ENCODE measurements at places on chromosomes 1 and 21.
A peak's percentile ranks its signal among the peaks of the same experiment; 100 is the strongest.

DNA sequence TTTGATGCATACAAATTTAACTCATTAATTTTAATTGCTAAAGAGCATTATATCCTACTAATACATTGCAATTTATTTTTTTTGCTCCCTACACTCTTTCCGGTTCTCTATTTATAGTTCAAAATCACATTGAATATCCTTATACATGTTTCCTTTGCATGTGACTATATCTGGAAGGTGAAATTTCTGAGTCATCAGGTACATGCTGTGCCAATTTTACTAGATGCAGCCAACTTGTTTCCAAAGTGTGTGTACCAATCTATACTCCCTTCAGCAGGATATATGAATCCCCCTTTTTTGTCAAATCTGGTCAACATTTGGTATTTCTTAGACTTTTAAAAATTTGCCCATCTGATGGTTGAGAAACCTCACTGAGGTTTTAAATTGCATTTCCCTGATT is 602.9 kb upstream of the CAMK1G start:
- H3K4me3 ChIP-seq: no peak overlapping the region
- no peaks in the 10 kb centered on the region for H3K4me1 ChIP-seq
- H3K27me3 ChIP-seq: peaks cover 5% of the 10 kb centered on the region

GRCh38 chr1:101154547-101154946 is 82.3 kb upstream of the S1PR1 start:
- no peaks in the 10 kb centered on the region for H3K4me1 ChIP-seq
- H3K4me3 ChIP-seq: no peak overlapping the region
- DNase-seq: no peak
- H3K27ac ChIP-seq: no peak overlapping the region
- H3K27me3 ChIP-seq: no peaks in the 10 kb centered on the region
- H3K36me3 ChIP-seq: no peaks in the 10 kb centered on the region

GRCh38 chr1:15948595-15949452 is 27.1 kb downstream of the ZBTB17 start:
- H3K27ac ChIP-seq: peak overlapping the region; percentile 92
- H3K27me3 ChIP-seq: no peaks in the 10 kb centered on the region
- H3K36me3 ChIP-seq: no peaks in the 10 kb centered on the region
- H3K4me3 ChIP-seq: peak overlapping the region; percentile 85

GRCh38 chr1:10064416-10065343 is 31.9 kb downstream of the UBE4B start:
- H3K27ac ChIP-seq: no peak overlapping the region
- H3K36me3 ChIP-seq: no peaks in the 10 kb centered on the region
- no peak for DNase-seq
- no peak overlapping the region for H3K4me3 ChIP-seq
- H3K4me1 ChIP-seq: peaks cover 21% of the 10 kb centered on the region

DNA sequence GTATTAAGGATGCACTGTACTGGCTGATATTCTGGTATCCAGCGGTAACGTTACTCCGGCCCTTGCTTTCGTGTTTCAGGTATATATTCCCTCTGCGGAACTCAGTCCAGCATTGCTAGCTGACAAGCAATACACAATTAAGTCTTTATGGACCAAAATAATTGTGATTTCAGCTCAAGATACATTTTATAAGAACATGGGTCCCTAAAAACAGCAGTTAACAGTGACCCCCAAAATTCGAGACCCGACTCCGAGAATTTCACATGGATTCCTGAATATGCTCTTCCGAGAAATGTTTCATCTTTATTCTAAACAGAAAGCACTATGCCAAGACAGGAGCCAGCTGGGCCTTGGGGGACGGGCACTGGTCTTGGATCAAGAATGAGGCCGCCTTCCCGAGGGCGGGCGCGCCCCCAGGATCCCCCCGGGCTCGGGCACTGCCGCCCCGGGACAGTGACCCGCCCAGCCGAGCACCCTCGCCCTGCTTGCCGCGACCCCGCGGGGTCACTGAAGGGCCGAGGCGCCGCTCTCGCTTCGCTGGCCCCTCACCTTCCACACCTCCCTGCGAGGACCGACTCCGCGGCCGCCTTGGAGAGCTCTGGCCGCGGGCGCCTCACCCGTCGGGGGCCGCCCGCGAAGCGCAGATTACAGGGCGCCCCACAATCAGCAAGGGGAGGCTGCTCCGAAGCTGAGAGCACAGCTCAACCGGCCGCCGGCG is 610 bp downstream of the SCYL3 start:
- peak overlapping the region; percentile 92 for H3K4me3 ChIP-seq
- DNase-seq: no peak

DNA sequence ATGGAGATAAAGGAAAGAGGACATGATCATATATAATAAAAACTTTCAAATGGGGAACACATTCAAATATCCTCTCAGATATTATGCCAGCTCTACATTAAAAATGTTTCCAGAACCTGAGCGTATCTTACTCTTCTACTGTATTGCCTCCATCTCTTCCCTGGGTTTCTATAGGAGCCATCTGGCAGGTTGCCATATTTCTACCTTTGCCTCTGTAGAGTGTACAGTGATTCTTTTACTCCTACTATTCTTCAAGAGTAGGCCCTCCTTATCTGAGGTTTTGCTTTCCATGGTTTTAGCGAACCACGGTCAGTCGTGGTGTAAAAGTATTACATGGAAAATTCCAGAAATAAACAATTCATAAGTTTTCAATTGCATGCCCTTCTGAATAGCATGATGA is 259.5 kb downstream of the GRIK1 start:
- H3K4me1 ChIP-seq: no peaks in the 10 kb centered on the region
- no peaks in the 10 kb centered on the region for H3K27me3 ChIP-seq
- H3K4me3 ChIP-seq: no peak overlapping the region
- no peak for DNase-seq

GRCh38 chr1:183388735-183389134 is 29.4 kb downstream of the NMNAT2 start:
- no peaks in the 10 kb centered on the region for H3K36me3 ChIP-seq
- no peak overlapping the region for H3K4me3 ChIP-seq
- DNase-seq: no peak
- H3K27ac ChIP-seq: no peak overlapping the region

DNA sequence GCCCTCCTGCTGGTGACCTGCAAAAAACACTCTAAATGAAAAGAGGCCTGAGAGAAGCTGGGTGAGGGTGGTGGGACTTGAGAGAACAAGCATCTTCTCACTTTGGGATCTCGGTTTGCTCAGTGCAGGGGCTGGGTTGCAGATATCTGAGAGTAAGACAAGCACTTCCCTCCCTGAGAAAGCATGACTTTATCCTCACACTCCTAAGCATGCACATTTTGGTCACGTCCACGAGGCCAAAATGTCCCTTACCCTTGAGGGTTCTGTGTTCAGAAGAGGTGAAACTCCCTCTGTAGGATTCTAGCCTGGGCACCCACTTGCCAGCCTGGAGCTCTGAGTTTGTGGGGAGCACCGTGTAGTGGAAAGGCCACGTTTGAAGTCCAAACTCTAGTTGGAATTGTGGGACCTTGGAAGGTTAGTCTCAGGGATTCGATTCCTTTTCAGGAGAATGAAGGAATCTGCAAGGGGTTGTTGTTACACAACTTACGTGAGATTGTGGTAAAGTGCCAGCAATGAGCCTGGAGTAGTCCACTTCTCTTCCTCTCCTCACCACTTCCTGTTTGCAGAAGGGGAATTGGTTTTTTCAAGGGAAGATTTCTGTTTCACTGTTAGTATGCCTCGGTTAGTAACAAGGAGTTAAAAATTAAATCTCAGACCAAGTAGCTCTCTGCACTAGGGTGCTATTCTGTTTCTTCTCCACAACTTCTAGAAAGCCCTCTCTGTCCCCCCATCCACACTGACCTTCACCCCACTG is 3.0 kb downstream of the FCAMR start:
- H3K27ac ChIP-seq: no peak overlapping the region
- H3K36me3 ChIP-seq: no peaks in the 10 kb centered on the region
- H3K4me3 ChIP-seq: peak overlapping the region; percentile 41
- peaks cover 17% of the 10 kb centered on the region for H3K27me3 ChIP-seq
- H3K4me1 ChIP-seq: peaks cover 24% of the 10 kb centered on the region

DNA sequence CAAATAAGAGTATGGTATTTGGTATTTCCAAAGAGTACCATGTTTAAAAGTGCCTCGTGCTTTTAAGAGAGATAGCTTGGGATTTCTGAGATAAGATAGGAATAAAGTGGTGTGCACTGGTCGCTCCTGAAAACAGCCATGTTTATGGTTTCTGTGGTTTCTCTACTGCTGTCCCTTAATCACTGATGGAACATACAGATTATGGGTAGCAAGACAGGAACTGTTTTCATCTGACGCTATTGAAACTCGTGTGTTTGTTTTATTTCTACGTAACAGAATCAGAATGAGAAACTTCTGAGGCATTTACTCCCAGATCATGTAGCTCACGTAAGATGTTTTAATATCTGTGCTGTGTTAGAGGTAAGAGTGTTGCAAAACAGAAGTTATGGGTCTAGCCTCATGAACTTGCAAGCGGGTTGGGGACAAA is 126.0 kb downstream of the KIAA0319L start:
- no peaks in the 10 kb centered on the region for H3K27me3 ChIP-seq
- peaks cover 15% of the 10 kb centered on the region for H3K4me1 ChIP-seq
- H3K4me3 ChIP-seq: no peak overlapping the region
- no peak for DNase-seq
- no peak overlapping the region for H3K27ac ChIP-seq
- H3K36me3 ChIP-seq: no peaks in the 10 kb centered on the region

GRCh38 chr1:98388441-98388840 is 273.1 kb upstream of the SNX7 start:
- no peak for DNase-seq
- H3K4me1 ChIP-seq: peaks cover 15% of the 10 kb centered on the region
- H3K27me3 ChIP-seq: no peaks in the 10 kb centered on the region
- H3K4me3 ChIP-seq: peak overlapping the region; percentile 65
- H3K27ac ChIP-seq: peak overlapping the region; percentile 96

GRCh38 chr1:240965581-240966091 is 353.7 kb upstream of the GREM2 start:
- H3K27ac ChIP-seq: no peak overlapping the region
- peaks cover 5% of the 10 kb centered on the region for H3K36me3 ChIP-seq
- DNase-seq: no peak

DNA sequence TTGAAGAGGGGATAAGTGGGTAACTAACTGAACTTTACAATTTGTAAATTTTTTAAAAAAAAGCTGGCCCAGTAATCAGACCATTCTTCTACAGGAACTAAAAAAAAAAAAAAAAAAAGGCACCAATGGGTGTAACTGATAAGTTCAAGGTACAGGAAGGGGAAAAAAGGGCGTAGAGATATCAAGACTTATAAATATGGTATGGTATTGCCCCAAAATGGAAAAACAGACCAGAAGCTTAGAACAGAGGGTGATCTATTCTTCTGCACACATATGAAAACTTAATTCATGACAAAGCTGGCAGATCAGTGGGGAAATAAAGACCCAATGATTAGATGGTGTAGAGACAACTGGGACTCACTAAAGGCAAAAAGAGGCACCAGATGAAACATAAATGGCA is 58.9 kb downstream of the LHX4 start:
- no peak overlapping the region for H3K4me3 ChIP-seq
- H3K27ac ChIP-seq: peak overlapping the region; percentile 3

DNA sequence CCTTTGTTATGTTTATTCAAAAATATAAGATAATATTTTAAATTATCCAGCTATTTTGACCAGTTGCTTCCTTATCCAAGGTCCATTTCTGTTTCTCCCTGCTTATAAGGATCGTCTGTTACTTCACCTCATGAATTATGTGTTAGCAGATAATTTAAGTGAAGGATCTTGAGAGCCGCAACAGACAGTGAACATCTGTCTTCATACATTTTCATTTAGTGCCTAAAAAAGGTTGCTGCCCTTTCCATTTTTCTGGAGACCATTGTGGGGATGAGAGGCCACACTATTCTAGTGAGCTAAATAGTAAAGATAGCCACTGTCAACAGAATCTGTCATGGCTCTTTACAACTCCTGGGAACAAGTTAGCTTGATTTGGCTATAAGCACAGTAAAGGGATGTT is 154.0 kb downstream of the CLEC20A start:
- no peak for DNase-seq
- no peaks in the 10 kb centered on the region for H3K27me3 ChIP-seq
- no peak overlapping the region for H3K4me3 ChIP-seq
- no peak overlapping the region for H3K27ac ChIP-seq
- H3K36me3 ChIP-seq: no peaks in the 10 kb centered on the region
- no peaks in the 10 kb centered on the region for H3K4me1 ChIP-seq

GRCh38 chr21:32559006-32559610 is 26.2 kb downstream of the TCP10L start:
- no peak overlapping the region for H3K4me3 ChIP-seq
- H3K4me1 ChIP-seq: no peaks in the 10 kb centered on the region
- DNase-seq: no peak
- peaks cover under 1% of the 10 kb centered on the region for H3K36me3 ChIP-seq
- no peak overlapping the region for H3K27ac ChIP-seq

Measured in natural killer cell treated with Interleukin-12 subunit alpha and Interleukin-12 subunit beta and Interleukin-15 and Interleukin-18, amount 100 ng/mL, for 72 hours (primary cell).